ENCODE measurements at places on chromosomes 6 and 20.

DNA sequence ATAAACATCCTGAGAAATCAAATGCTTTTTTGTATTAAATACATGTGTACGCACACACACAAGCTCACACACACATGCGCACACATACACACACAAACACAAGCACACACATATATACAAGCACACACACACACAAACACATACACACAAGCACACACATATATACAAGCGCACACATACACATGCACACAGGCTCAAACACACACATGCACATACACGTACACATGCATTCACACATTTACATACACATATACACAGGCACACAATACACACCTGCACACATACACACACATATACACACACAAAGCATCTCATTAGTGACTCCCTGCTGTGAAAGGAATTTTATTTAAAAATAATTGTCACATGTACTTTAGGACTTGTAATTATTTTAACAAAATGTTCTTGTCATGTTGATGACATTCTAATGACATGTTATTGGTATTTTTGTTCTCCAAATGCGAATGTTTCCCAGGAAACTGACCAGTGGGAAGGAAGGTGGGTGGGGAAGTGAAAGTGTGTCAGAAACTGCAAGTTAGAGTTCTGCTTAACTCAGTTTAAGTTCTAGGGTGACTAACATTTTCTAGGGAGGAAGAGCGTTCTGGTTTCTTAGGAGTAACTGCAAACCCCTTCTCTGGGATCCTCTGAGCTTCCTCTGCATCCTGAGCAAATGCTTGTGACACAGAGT lies 113.9 kb upstream of the ZNF217 start:
- no peak for DNase-seq

DNA sequence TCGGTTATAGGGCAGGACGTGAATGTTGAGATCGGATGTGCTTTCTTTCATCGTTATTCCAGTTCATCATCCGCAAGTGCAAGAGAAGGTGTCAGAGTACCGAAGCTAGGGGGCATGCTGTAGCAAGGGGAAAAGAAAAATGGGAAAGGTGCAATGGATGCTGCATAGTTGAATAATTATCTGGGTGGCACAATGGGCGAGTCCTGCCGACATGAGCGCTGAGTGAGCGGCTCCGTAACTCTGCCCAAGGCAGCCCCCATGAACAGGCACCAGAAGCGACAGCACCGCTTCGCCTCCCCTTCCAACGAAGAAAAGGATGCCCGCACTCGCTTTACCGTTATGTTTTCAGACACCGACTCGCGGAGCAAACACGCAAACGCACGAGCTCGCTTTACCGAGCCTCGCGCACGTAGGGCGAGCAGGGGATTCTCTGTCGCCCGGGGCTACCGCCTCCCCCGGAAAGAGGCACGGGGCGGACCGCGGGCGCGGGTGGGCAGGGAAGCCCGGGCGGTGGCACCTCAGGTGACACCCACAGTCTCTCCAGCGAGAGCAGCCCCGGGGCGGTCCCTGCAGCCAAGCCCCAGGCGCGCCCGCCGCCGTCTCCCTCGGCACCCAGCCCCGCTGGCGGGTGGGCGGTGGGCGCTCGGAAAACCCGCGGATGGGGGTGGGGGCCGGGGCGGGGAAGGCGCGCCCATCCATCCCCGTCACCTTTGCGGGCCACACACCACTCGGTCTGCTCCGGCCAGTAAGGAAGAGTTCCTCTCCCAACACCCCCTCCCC lies 654 bp downstream of the WASF1 start:
- DNase-seq: peak; percentile 92

- DNase-seq: no peak
These were observed 124.3 kb upstream of the SOX4 start for GRCh38 chr6:21469213-21469612.

DNA sequence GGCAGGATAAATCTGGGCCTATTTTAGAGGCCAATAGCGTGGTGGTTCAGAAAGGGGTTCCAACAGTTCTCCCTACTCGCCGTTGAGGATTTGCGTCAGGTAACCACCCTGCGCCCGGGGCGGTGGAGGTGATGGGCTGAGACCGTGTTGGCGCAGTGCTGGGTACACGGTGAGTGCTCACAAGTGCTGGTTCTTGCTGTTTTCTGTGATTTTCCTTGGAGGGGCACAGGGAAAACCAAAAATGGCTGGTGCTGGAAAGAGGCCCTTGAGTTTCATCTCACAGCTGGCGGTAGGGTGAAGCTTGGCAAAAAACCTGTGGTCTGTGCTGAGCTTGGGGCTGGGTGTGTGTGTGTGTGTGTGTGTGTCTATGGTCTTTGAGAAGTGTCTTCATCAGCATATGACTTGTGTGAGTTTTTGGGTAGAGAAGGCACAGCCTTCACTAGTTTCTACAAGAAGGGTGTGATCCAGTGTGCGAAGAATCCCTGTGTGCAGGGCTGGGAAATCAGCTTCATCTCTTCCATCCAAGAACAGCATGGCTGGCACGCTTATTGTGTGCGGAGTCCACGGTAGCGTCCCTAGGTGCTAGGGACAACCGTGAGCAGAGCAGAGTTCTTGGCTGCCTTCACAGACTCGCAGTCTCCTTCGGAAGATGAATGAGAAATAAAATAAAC lies 35.3 kb upstream of the SCRT2 start:
- no peak for DNase-seq

DNA sequence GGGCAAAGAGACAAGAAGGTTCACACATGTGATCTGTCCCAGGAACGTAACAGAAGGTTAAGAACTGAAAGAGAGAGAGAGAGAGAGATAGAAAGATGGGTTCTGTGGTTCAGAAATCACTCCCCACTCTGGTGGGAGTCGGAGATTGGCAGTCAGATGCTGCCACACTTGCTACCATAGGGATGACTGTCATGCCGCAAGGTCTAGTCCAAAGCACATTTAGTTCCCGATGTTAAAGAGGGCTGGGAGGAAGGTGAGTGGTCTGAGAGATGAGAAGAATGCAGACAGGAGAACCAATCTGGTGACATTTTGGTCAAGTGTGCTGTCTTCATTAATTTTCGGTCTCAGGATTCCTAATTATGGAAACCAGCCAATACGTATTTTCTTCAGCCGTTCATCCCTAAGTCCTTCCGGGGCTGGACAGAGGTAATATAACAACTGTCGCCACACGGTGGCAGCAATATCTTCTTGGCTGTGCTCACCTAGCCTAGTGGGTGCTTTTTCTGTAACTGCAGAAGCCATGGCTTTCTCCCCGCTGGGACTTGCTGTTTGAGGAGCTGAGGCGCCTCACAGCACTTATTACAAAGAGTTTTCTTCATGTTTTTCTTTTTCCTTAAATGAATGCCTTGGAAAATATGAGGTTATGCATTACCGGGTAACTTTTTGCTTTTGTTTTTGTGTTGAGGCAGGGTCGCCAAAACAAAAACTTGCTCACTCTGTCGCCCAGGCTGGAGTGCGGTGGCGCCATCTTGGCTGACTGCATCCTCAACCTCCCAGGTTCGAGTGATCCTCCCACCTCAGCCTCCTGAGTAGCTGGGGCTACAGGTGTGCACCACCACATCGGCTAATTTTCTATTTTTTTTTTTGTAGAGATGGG lies 46.0 kb downstream of the SLC35D3 start:
- peak; percentile 46 for DNase-seq

GRCh38 chr6:57207141-57207540 lies 15.0 kb downstream of the RAB23 start:
- DNase-seq: no peak

DNA sequence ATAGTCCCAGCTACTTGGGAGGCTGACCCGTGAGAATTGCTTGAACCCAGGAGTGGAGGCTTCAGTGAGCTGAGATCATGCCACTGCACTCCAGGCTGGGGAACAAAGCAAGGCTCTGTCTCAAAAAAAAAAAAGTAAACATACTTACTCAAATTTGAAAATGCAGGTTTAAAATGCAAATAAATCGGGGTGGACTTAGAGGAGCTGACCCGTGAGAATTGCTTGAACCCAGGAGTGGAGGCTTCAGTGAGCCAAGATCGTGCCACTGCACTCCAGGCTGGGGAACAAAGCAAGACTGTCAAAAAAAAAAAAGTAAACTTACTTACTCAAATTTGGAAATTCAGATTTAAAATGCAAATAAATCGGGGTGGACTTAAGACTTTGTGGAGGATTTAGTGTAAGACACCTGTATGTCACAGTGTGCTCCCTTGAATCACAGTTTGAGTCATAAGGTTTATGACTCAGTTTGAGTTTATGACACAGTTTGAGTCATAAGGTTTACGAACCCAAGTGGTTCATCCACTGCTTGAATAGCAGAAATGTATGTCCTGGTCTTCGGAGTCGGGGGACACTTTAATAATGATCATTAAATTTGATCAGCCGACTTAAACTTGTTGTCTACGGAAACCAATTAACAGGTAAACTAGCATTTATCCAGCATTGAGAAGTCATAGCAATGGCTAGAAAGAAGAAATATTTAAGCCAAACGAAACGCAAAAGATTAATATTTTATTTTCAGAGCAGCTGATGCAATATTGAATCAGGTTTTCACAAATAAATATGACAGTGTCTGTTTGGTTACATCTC lies 6.8 kb upstream of the MRPS10 start:
- no peak for DNase-seq

GRCh38 chr6:112401083-112401482 lies 54.0 kb downstream of the RFPL4B start:
- no peak for DNase-seq

DNA sequence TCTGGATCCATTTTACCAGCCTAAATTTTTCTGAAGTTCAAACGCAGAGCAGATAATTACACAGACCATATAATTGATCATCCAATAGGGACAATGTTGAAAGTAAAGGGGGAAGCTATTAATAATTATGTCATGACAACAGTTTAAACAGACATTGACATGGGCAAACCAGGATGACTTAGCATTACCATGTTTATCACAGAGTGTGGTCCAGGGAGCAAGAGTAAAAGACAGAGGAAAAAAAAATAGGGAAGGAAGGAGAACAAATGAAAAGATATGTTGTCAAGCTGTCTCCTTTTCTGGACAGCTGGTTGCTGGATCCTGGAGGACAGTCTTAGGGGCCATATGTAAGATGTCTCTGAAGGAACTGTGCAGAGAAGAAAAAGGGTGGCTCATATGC lies 69.4 kb upstream of the FBXL4 start:
- no peak for DNase-seq

- DNase-seq: no peak
These were observed 19.6 kb downstream of the SEC23B start for GRCh38 chr20:18527339-18527738.

DNA sequence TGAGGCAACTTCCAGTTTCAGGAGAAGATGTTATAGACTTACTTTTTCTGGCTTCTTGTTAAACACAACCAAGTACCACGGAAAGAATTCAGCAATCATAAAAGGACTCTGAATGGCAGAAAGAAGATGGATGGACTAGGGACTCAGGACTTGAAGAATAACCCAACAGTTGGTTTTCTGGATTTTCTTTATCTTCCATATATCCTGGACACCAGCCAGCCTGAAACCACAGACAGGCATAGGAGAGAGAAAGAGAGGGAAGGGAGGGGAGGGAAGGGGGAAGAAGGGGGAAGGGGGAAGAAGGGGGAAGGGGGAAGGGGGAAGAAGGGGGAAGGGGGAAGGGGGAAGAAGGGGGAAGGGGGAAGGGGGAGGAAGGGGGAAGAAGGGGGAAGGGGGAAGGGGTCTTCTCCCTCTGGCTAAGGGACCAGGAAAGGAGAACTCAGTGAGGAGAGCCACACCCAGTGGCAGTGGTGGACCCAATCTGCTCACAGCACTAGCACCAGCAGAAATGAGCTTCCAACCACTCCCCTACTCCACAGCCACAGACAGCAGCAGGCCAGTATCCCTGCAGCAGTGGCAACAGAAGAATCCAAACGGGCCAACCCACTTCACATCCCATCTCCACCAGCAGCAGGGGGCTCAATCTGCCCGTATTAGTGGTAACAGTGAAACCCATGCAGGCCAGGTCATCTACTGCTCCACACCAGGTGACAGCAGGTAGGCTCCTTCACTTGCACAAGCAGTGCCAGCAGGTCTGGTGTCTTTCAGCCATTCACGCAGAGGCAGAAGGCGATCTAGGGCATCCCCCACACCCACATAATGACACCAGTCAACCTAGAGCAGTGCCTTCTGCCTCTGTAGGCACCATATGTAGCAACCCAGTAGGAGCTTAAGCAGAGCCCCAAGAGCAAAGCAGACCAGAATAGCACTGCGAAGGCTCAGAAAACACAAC lies 78.6 kb downstream of the TRMT6 start:
- DNase-seq: no peak

DNA sequence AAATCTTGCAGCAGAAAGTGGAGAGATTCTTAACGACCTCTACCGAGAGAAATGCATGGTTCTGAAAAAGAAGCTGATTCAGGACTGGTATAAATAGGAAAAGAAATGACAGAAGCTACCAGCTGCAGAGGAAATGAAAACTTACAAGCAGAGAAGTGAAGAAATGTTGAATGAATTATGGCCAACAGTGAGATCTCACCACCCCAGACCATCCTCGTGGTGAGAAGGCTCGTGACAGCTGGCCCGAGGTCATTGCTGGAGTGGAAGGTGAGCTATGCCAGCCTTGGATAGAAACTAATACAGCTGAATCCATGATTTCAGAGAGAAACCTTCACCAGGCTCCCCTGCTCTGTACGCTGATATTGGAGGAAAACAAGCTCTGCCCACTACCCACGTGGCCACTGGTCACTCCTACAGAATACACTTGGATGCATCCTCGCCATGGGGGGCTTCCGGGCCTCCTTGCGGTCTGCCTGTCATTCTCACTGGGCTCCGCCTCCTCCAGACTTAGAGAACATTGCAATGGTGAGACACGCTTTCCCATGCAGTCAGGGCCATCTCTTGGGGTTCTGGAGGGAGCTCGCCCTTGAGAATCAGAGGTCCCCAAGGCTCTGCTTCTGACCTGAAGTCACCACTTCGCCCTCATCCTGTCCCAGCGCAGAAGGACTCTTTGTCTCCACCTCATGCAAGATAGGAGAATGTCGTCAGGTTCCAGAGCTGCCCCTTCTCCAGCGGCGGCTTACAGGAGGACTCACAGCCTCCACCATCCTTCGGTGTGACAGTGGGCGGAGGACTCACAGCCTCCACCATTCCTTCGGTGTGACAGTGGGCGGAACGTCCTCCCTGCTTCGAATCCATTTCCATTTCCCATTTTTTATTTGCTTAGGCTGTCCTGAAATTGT lies 10.6 kb upstream of the TUBB2B start:
- no peak for DNase-seq

- no peak for DNase-seq
These were observed 23.8 kb downstream of the SYNDIG1 start for GRCh38 chr20:24493181-24493580.

GRCh38 chr6:157911278-157911677 lies 70.4 kb upstream of the SYNJ2 start:
- DNase-seq: no peak

GRCh38 chr6:154430481-154430919 lies 73.9 kb upstream of the IPCEF1 start:
- no peak for DNase-seq

- DNase-seq: no peak
These were observed 86.7 kb downstream of the BMP6 start for GRCh38 chr6:7812623-7813022.
